ENCODE measurements at places on chromosomes 4 and X. TPM values are rescaled to one million over a fixed set of nuclear protein-coding genes. Genes with fewer than 3 reads are reported as not detected.

Gene SLC30A9
- total RNA-seq, result 16.3 TPM

Gene ACOX3
- 5.8 TPM for total RNA-seq

Gene CABS1
- total RNA-seq, result not detected

Gene SLC38A5
- 8.4 TPM for total RNA-seq

Gene EVC
- total RNA-seq, result 0.90 TPM

Gene TLR8
- not detected for total RNA-seq

Gene ARL9
- total RNA-seq, result 0.19 TPM

Gene CXCL1
- total RNA-seq, result not detected

Gene EPHA5
- not detected for total RNA-seq

Gene TLR3
- total RNA-seq, result 1.2 TPM

Gene MAEA
- 74.6 TPM for total RNA-seq

Gene BLOC1S4
- 29.7 TPM for total RNA-seq

Gene ABHD18
- total RNA-seq, result 13.3 TPM

Gene SLC4A4
- total RNA-seq, result 1.8 TPM

Gene CRLF2
- total RNA-seq, result not detected

Gene JADE1
- 77.5 TPM for total RNA-seq

Gene SGMS2
- not detected for total RNA-seq

Data from CD8-positive, alpha-beta T cell (primary cell).